ENCODE measurements at places on chromosomes 4 and X.
A peak's percentile ranks its signal among the peaks of the same experiment; 100 is the strongest.

GRCh38 chr4:101160792-101161592, 186.3 kb downstream of the PPP3CA start:
- no peak for DNase-seq

- no peak for DNase-seq
These were observed 214.6 kb downstream of the FRMPD4 start for GRCh38 chrX:12352922-12353321.

GRCh38 chr4:75817901-75818300, 84.4 kb downstream of the PPEF2 start:
- DNase-seq, result no peak

DNA sequence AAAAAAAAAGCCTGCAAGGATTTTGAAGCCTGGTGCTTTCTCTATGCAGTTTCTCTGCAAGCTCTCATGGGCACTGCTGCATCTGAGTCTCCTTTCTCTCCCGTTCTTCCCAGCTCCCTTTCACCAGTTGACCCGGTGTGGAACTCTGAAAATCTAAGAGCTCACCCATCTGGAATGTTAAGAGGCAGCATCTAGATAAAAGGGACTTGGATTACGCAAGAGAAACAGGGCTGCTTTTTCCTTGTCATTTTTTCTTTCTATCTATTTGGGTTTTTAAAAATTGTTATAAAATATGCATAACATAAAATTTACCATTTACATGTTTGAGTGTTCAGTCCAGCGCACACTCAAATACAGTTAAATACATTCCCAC, 95.2 kb upstream of the RPS6KA3 start:
- DNase-seq, result no peak

- peak; percentile 21 for DNase-seq
These were observed 68.0 kb upstream of the HELT start for GRCh38 chr4:184950117-184950830.

- no peak for DNase-seq
These were observed 10.1 kb downstream of the SNX12 start for GRCh38 chrX:71057848-71058530.

GRCh38 chr4:124282301-124282898, 430.1 kb downstream of the ANKRD50 start:
- DNase-seq, result no peak

DNA sequence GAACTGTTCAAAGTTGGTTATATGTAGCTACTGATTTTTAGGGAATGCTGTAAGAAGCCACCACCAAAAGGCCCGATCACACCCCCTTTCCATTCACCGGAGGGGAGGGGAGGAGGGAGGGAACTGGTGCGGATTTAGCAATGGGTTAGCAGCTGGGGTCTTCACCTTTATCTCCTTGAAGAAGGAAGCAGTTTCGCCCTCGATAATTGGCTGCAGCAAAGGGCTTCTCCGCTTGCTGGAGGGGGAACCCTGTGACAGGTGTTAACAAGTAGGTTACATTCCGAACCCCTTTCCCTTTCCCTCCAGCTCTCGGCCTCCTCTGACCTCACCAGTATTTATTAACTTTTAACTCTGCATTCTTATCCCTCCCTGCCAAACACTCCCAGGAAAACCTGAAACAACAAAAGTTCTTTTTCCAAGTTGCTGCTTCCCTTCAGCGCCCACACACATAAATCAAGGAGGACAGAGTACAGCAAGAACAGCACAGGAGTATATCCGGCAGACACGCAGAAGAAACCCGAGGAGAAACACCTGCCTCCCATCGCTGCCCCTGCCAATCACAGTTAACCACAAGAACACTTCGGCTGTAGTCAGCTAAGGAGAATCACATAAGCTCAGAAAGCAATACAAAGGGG, 39.8 kb upstream of the NAP1L5 start:
- no peak for DNase-seq
